Right kidney (tissue), 9 donors: ENCODE measurements at places on chromosomes 16 and 17.

DNA sequence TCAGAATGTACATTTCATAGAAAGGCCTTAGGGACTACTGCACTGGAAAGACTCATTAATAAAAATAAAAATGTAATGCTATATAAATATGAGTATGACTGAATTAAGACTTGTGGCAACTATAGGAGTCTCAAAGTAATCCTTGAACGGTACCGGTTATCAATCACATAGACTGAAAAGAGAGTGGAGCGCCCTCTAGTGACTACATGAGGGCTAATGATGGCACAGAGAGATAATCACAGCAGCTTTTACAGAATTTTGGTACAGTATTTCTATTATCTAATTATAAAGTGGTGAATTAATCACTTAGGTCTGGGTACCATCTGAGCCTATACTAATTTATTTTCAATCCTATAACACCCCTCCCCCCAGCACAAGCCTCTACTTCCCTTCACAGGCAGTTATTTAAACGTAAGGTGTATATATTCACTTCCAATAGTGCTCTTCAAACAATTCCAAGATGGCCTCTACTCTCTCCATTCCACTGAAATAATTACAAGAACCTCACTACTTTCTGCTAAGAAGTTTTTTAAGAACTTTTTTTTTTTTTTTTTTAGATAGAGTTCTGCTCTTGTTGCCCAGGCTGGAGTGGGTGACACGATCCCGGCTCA lies 40.7 kb upstream of the ANKFY1 start:
- DNase-seq: no peak

DNA sequence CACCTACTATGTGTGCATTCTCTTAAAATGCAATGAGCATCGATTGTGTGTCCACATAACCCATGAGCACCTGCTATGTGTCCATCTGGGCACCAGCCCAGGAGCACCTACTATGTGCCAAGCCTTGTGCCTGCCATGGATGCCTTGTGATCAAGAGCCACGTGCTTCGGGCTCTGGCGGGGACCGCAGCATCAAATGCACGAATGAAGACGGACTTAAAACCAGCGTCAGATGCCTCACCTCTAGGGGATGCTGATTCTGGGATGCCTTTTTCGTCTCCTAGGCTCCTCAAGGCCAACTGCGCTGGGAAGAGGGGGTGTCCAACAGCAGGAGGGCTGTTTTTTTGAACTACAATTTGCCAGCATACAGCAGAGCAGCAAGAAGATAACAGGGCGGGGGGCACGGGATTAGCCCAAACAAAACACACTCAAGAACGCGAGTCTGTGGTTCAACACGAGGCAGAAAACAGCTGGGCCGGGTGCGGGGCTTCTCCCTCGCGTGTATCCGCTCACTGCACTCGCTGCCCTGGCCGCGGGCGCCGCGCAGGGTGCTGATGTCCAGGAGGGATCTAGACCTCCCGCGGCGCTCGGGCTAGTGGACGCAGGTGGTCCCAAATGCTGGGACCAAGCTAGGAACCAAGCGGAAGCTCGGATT lies 1.2 kb upstream of the GLIS2 start:
- DNase-seq: no peak

DNA sequence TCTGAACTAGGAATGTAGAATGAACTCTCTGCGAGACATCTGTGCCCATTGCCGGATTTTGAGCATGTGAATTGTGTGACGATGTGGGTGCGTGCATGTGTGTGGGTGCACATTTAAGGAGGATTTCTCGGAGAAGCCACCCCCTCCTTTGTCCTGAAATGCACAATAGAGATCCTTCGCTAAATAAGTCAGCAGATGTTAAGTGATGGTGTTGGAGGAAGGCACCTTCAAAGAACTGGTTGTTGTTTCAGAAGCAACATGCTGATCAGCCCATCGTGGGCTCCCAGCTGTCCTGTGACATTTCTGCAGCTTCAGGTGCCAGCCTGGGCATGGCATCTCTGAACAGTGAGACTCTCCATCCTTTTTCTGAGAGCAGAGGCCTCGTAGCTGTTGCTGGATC lies 194.9 kb downstream of the MSI2 start:
- DNase-seq: no peak

- no peak for DNase-seq
Measured at GRCh38 chr17:3796110-3796821, 4.7 kb downstream of the ITGAE start.

- no peak for DNase-seq
Measured at GRCh38 chr17:58503866-58504265, 10.6 kb downstream of the MTMR4 start.

DNA sequence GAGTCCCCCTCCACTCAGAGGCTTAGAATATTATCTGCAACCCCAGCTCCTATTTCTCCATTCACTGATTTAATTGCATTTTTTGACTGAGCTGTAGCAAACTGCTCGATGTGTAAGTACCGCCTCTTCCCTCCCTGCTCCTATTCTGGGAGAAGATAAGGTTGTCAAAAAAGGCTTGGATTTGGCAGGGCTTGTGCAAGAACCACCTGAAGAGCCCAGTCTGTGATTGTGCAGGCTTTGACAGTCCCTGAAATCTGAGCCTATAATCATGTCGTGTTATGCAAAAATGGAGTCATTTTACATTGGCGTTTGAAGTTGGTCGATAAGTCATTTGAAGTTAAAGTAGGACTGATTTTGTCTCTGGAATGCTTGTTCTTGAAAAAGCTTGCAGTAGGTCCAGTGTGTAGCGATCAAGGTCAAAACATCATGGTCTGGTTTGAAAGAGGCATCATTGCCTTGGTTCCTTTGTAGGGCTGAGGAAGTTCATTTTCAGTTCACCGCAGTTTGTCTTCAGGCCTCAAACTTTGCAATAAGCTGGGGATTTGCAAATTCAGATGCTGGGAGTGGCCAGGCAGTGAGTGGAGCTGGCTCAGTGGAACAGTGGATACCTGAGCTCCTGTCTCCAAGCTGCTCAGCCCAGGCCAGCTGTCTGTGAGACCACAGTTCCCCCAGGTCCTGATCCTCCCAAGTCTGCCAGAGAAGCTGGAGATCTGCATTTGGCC lies 68.8 kb downstream of the KATNIP start:
- peak; percentile 27 for DNase-seq

DNA sequence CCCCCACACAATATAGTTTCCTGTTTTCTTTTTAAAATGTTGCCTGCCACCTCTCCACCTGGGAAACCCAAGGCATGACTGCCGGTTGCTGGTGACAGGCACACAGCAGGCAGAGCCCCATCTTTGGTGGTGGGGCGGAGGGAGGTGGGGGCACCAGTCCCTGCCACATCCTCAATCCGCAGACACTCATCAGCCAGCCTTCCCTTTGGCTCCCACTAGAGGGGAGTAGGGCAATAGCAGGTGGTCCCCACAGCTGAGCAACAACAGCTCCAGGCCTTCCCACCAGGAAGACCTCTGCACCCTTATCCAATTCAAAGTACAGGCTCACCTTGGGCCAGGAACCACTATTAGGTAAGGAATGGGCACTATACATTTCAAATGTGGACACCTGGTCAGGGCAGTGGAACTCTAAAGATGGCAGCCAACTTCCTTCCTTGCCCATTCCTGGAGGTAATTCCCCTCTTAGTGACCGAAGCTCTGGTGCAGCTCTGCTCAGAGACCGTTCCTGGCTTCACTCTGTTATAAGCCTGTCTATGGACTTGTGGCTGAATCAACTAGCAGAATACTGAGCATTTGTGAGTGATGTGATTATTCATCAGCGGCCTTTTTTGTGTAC lies 13.9 kb downstream of the RECQL5 start:
- no peak for DNase-seq

GRCh38 chr17:42841975-42842685 lies 2.2 kb upstream of the AOC2 start:
- DNase-seq: no peak

- no peak for DNase-seq
Measured at GRCh38 chr16:70476272-70477020, 22.1 kb downstream of the FCSK start.

DNA sequence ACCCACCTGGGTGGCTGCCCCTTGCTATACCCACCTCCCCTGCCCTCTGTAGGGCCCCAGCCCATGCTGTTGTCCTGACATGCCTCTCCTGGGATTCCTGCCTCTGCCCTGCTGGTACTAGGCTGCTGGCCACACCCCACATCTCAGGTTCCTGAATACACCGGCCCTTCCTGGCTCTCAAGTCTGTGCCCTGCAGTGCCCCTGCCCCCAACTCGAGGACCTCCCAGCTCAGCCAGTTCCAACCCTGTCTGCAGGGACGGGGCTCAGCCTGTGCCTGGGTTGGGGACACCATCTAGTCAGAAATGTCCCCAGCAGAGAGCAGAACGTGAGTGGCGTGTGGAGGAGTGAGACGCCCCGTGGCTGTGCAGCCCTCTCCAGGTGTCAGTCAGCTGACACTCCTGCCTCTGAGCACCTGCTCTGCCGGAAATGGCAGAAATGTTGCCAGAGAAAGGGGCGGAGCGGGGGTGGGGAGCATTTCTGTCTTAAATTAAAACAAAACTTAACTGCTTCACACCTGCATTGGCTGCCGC lies 28.7 kb downstream of the ACSF3 start:
- peak; percentile 33 for DNase-seq

DNA sequence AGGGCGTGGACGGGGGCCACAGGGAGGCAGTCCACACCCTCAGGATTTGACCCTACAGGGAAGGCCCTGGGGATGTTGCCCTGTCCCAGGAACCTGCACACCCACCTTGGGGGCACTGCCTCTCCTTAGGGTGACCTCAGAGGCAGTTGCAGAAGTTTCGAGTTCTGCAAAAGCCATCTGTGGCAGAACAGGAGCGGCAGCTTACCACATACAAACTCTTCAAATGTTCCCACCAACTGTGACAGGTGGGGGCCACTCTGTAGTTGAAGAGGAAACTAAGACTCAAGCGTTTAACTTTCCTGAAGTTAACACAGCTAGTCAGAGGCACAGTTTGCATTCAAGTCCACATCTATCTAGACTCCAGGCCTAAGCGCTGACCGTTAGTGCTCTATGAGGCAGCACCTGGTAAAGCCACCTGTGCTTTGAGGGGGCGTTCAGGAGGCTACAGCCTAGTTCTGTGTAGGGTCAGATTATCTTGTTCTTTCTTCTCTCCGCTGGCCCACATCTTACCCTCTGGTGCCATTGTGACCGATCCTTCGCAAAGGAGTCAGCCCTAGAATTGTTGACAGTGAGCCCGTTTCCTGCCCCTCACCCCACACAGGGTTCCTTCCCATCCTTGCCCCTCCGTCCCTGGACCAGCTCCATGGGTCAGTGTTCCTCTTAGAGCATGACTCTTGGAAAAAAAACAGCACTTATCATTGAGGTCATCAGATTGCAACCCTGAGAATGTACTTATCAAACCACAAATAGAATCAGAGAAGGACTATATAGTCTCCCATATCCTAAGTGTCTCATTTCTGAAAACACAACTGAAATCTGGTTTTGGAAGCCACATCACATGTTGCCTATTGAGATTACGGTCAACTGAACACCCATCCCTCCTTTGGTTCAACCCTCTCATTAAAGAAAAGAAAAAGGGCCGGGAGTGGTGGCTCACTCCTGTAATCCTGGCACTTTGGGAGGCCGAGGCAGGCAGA lies 45.4 kb downstream of the CDH1 start:
- no peak for DNase-seq

GRCh38 chr17:75059369-75060345 lies 12.6 kb downstream of the KCTD2 start:
- DNase-seq: no peak

DNA sequence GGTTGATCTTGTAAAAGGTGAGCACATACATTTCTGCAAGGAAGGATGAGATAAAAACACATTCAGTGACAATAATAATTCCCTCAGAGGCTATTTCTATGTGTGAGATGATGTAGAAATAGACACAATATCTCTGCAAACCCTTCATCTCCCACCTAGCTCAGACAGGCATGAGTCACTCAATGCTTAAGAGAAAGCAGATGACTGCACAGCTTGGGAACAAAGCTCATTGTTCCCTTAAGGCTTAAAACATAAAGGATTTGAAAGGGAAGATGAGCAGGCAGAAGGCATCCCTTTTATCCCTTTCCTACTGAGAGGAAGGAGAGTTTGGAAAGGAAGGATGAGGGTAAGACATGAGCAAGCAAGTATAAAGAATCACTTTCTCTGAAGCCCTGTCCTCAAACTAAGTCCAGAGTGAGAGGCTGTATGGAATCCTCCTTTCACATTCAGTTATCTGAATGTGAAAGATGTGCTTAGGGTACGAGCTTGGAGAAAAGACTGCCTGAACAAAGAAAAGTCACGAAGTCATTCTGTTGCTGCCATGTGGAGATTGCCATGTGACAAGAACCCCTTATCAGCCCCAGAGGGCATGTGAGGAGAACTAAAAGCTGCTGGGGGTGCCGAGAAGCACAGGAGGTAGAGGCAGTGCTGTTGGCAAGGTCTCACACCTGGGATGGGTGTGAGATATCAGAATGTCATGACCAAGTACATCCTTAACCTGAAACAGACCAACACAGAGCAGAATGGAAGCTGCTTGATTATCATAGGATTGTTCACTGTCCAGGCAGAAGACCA lies 58.2 kb downstream of the CNTNAP4 start:
- no peak for DNase-seq

DNA sequence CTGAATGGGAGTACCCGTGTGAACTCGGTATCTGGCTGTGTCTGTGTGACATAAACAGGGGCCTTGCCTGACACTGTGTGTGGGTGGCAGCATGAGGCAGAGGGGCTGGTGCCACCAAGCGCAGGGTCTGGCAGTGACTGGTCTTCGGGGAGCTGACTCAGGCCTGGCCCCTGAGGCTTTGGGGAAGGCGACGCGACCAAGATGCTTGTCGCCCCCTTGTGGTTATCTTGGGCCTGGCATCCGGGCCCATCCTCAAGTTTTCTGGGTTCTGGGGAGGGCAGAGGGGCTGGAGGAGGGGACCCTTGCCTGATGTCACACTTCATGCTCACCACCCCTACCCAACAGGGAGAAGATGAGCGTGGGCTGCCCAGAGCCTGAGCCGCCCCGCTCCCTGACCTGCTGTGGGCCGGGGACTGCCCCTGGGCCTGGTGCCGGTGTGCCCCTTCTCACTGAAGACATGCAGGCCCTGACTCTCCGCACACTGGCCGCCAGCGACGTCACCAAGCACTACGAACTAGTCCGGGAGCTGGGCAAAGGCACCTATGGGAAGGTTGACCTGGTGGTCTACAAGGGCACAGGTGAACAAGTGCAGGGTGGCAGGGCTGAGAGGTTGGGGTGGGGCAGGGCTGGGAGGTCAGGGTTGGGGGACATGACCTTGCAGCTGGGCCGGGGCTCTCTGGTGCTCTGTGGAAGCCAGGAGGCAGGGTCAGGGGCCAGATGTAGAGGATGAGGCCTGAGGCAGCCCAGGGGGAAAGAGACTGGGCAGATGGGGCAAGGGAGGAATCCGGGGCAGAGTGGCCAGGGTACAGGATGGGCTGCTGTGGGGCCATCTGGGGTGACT lies 24.9 kb downstream of the SBK1 start:
- DNase-seq: peak; percentile 47

- no peak for DNase-seq
Measured at GRCh38 chr16:79754501-79754900, 154.0 kb upstream of the MAF start.

DNA sequence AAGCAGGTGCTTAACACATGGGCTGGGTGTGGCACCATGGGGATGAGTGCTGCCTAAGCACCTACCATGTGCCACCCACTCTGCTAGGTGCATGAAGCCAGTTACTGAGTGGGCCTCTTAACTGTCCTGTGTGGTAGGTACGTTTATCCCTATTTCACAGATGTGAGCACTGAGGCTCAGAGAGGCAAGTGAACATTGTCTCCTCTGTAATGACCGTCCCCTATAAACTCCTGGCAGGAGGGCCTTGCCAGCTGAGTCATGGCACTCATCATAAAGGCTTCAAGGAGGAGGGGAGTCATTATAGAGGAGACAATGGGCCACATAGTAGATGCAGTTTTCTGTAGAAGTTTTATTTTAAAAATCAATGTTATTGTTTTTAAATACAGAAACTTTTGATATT lies 79.1 kb downstream of the RAB11FIP4 start:
- DNase-seq: no peak
